SK-N-SH (cell line): ENCODE measurements at places on chromosomes 5 and 9.

- no peak for DNase-seq
- H3K4me1 ChIP-seq = peaks cover 10% of the 10 kb centered on the region
- no peaks in the 10 kb centered on the region for H3K36me3 ChIP-seq
- no peak overlapping the region for H3K4me3 ChIP-seq
Observed at GRCh38 chr9:70117835-70118319, 74.2 kb downstream of the MAMDC2 start.

- peaks cover 23% of the 10 kb centered on the region for H3K4me1 ChIP-seq
- H3K27ac ChIP-seq = peak overlapping the region; percentile 86
- peak overlapping the region; percentile 87 for H3K4me3 ChIP-seq
- no peak for DNase-seq
- H3K27me3 ChIP-seq = no peaks in the 10 kb centered on the region
Observed at GRCh38 chr5:112708103-112708622, 29.5 kb upstream of the APC start.

GRCh38 chr5:77420940-77421339 lies 71.2 kb downstream of the WDR41 start:
- no peaks in the 10 kb centered on the region for H3K4me1 ChIP-seq
- H3K27me3 ChIP-seq = no peaks in the 10 kb centered on the region
- H3K4me3 ChIP-seq = no peak overlapping the region
- H3K27ac ChIP-seq = no peak overlapping the region
- no peak for DNase-seq

DNA sequence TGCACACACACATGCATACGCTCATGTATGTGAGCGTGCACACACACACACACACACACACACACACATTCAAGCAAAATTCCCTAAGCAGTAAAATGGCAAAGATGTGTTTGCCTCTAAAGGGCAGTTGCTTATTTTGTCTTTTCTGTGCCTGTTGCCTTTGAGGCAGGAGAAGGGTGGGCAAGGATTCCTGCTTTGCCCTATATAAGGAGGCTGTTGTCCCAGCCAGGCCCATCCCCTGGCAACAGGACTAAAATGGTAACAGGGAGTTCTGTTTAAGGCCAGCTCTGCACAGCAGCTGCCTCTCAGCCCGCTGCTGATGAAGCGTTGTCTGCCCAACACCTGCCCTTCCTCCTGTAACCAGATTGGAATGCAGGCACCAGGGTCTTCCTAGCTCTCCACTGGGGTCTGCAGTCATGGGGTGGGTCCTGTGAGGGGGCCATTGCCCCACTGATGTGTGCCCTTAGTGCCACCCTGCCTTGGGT lies 64.4 kb downstream of the PPARGC1B start:
- no peaks in the 10 kb centered on the region for H3K27me3 ChIP-seq
- H3K4me3 ChIP-seq = no peak overlapping the region
- no peak overlapping the region for H3K27ac ChIP-seq
- peaks cover 7% of the 10 kb centered on the region for H3K4me1 ChIP-seq
- no peaks in the 10 kb centered on the region for H3K36me3 ChIP-seq
- no peak for DNase-seq

DNA sequence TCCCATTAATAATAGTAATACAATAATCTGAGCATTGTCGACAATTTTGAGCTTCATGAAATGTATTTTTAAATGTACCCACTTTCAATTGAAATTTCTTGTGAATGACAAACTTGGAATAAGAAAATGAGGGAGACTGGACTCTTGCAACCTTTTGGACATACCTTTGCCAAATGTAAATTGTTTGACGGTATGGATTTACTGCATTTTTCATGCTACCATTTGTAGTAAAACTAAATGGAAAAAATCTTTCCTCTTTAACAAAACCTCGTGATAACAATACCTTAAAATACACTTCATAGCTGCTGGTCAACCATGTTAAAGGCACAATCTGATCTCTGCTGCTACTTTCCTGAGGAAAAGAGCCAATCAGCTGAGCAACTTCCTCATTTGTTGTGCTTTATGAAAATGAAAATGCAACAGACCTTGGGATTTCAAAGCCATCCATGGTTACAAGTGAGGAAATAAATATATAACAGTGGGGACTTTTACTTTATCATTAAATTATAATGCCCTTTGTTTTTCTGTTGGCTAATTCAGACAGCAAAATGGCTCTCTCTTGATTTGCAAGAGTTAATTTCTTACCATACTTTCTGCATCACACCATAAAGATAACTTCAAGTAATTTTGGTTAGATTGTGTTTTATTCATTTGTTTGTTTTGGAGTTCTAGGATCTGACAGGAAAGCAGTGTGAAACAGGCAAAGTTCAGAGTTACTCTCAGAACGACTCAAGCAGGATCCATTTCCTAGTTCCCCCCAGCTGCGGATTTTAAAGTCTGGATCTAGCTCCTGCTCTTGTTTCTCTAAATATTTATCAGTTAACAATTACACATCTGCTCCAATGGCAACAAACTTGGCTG lies 1.1 kb downstream of the ALDH1A1 start:
- no peaks in the 10 kb centered on the region for H3K36me3 ChIP-seq
- H3K4me3 ChIP-seq = no peak overlapping the region
- no peak overlapping the region for H3K27ac ChIP-seq

DNA sequence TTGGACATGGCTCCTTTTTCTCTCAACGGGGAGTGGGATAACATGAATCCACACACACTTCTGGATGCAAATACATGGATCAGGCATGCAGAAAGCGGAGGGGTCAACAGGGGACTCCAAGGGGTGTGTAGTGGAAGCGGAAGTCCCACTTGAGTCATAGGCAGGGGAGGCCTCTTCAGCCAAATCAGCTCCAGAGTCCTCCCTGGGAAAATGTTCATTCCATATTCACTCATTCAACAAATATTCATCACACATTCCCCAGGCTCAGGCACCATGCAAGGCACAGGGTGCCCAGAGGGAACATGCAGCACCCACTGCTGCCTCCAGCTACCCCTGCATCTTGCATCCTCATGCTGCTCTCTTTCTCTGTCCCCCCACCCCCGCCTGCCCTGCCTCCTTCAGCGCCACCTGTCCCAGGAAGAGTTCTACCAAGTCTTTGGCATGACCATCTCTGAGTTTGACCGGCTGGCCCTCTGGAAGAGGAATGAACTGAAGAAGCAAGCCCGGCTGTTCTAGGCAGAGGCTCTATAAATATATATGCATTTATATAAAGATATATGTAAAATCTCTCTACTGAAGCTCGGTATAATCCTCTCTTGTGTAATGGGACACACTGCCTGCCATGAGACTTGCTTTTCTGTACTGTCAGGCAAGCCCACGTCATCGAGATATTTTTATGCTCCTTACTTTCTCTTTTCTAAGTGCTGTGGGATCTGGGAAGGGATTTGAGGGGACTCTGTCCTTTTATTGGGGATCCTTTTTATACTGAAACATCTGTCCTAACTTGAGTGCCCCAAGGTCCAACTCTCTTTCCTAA lies 13.6 kb upstream of the AFAP1L1 start:
- DNase-seq = no peak
- no peak overlapping the region for H3K27ac ChIP-seq
- no peaks in the 10 kb centered on the region for H3K36me3 ChIP-seq
- no peaks in the 10 kb centered on the region for H3K27me3 ChIP-seq
- H3K4me1 ChIP-seq = no peaks in the 10 kb centered on the region
- no peak overlapping the region for H3K4me3 ChIP-seq
